ENCODE measurements at places on chromosomes 2 and 18.
A peak's percentile ranks its signal among the peaks of the same experiment; 100 is the strongest.

- no peak for DNase-seq
Observed at GRCh38 chr2:237487496-237487895, 445 bp downstream of the MLPH start.

GRCh38 chr2:170820757-170821530 lies 4.3 kb downstream of the GAD1 start:
- DNase-seq = no peak

- no peak for DNase-seq
Observed at GRCh38 chr2:47656715-47657600, 126.0 kb upstream of the MSH6 start.

GRCh38 chr2:109422758-109423500 lies 190.8 kb downstream of the SEPTIN10 start:
- DNase-seq = no peak

DNA sequence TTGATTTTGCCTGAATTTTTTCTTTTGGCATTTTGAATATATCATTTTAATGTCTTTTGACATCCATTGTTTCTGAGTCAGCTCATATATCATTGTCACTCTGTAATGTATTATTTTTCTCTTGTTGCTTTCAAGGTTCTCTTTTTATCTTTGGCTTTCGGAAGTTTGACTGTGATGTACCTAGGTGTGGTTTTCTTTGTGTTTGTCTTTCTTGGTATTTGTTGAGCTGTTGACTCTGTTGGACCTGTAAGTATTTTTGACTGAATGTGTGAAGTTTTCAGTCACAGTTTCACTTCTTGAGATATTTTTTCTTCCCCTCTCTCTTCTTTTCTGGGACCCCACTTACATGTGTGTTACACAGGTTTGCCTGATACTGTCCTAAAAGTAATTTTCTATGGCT lies 24.9 kb upstream of the DRC1 start:
- DNase-seq = no peak

- DNase-seq = no peak
Observed at GRCh38 chr2:193523662-193524061, 1328.9 kb upstream of the TMEFF2 start.

DNA sequence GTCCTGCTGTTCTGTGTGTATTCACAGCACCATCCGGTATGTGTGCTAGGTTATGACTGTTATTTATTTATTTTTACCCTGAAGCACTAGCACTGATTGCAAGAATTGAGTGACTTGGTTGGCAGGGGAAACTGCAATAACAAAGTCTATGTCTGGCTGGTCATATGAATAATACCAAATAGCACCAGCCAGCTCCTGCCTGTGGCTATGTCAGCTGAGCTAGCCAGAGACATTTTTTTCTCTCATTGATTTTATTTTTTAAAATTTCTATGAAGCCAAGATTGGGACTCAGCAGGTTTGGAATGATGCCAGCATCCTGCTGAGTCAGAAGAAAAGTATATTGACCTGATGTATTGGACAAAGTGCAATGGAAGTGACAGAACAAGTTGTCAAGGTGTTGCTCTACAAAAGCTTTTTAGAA lies 188.5 kb upstream of the CDH2 start:
- no peak for DNase-seq

GRCh38 chr2:69211048-69211447 lies 176.0 kb downstream of the GFPT1 start:
- no peak for DNase-seq

DNA sequence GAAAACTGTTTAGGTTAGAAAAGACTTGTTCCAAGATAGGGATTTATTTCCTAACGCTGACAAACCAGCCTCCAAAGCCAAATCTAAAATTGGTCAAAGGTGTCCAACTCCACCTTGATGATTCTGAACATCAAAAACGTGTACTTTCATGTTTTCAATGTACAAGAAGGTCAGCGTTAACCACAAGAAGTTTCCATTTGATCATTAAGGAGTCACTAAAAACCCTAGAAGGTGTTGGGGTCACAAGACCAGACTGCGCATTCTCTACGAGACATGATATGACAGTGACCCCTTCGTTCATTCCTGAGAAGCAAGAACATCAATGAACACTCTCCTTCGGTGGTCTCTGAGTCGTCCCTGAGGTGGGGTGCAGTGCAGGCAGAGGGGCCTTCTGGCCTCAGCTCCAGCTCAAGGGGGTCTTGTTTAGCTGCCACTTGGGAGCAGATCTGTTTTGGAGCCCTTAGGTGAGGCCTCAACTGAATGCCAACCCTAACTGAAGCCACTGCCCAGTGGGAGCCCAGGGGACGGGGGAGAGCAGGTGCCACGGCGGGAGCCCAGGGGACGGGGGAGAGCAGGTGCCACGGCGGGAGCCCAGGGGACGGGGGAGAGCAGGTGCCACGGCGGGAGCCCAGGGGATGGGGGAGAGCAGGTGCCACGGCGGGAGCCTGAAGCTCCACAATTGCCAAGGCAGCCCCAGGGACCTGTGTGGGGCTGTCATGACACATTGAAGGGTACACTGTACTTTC lies 55.2 kb downstream of the PARD6G start:
- DNase-seq = no peak

DNA sequence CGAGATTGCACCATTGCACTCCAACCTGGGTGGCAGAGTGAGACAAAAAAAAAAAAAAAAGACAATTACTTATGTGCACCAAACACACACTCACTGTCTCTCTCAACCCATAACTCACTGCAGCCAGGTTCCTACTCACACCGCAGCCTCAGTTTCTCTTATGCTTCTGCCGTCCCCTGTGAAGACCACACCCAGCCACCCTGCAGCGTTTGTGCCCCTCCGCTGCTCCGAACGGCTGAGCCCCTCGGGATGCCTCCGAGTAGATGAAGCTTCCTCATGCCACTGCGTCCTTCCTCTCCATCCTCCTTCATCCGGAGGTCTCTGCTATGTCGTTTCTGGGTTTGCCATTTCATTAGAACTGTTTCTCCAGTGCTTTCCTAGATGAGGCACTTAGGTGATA lies 160.1 kb downstream of the TWIST2 start:
- no peak for DNase-seq

DNA sequence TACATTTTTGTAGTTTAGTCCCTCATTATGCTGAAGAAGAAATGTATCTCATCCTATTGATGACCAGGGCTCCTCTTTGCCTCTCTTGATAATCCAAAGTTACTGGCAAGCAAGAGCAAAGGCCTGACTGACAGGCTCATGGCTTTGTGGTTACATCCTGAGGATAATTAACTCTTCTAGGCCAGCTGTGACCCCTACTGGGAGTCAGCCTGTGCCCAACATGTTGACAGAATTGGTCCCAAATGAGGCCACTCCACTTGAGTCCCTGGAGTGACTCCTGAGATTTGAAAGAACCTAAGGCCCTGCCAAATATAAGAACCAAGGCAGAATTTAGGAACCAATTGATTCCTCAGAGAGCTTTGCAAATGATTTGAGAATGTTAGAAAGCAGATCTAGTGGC lies 973.8 kb upstream of the CELF4 start:
- peak; percentile 25 for DNase-seq

GRCh38 chr2:100882645-100883613 lies 63.0 kb downstream of the NPAS2 start:
- no peak for DNase-seq

GRCh38 chr2:158580760-158581159 lies 124.0 kb downstream of the PKP4 start:
- no peak for DNase-seq

GRCh38 chr18:4130734-4131719 lies 324.1 kb downstream of the DLGAP1 start:
- DNase-seq = no peak

DNA sequence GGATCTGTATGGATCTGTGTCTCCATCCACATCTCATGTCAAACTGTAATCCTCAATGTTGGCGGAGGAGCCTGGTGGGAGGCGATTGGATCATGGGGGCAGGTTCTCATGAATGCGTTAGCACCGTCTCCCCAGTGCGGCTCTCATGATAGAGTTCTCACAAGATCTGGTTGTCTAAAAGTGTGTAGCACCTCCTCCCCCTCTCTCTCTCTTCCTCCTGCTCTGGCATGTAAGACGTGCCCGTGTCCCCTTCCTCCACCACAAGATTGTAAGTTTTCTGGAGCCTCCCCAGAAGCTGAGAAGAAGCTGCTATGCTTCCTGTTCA lies 55.0 kb upstream of the ROCK2 start:
- DNase-seq = no peak

DNA sequence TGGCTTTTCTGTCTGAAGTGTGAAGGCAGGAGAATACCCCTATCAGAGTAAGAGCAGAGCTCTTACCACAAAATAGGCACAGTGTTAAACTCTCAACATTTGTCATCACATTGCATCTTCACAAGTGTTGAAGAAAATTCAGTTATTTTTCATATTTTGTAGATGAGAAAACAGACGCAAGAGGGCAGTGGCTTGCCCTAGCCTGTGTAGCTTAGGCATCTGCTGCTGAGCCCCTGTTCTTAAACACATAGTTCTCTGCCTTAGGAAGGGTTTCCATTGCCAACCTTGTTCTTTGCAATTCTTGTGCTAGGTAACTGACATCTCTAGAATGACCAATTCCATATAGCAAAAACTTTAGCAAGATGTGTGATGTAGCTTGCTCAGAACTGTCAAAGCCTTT lies 112.7 kb upstream of the RMDN2 start:
- no peak for DNase-seq

GRCh38 chr2:217906798-217907197 lies 96.0 kb downstream of the TNS1 start:
- no peak for DNase-seq

- no peak for DNase-seq
Observed at GRCh38 chr2:236875906-236876505, 209.7 kb upstream of the COPS8 start.

DNA sequence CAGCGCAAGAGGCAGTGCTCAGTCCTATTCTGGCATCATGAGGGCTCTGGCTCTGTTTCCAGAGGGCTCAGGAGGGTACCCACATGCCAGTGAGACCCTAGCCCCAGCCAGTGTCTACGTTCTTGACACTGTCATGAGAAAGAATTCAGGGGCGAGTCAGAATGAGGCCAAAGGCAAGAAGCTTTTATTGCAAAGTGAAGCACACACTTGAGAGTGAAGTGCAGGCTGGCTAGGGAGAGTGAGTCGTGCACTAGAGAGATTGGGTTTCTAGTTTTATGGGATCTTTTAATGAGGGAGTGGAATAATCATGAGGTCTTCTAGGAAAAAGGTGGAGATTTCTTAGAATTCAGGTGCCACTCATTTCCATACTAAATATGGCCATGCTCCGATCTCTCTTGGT lies 164.1 kb downstream of the DCDC2C start:
- no peak for DNase-seq

All from NCI-H1092 (cell line).